ENCODE measurements at places on chromosomes 11 and 22.
A peak's percentile ranks its signal among the peaks of the same experiment; 100 is the strongest.

DNA sequence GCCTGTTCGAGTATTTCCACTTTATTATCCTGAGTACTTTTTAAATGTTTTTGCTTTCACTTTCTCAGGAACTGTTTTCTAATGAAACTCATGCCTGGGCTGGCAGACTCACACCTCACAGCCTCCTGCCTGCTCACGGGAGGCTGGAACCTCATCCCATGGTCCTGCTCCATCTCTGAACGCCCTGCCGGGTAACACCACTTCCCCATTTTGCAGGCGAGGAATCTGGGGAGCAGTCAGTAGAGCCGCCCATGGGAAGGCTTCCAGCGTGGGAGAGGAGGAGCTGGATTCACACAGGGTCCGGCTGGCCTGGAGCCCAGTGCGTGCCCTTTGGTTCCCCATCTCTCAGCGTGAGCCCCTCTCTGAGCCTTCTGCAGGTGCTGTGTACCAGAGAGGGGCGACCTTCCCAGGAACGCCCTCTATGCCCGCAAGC is 53.6 kb downstream of the SCUBE1 start:
- no peak for DNase-seq

- no peak for DNase-seq
Observed at GRCh38 chr11:117914991-117915618, 14.1 kb downstream of the TMPRSS13 start.

DNA sequence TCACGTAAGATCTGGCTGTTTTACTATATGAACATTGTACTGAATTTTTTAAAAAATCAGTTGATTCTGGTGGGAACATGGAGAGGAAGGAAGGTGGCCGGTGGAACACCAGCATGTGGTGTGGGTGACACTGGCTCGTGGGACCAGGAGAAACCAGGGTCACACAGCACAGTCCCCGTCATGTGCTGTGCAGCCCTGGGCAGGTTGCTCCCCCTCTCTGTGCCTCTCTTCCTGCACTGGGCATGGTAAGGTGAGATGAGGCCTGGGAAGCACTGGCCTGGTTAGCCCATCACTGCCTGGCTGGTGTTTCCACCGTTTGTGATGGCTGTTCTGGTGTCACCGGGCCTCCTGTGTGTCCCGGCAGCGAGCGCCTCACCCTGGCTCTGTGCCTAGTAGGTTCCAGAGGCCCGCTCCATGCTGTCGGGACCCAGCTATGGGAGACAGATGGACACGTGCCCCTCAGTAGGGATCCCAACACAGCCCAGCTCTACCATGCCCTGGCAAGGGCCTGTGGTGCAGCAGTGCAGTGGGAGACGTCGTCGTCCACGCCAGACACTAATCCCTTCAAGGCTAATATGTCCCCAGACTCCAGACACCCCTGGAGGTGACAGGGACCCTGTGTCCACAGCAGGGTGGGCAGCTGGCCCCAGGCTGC is 88.2 kb upstream of the LINC01488 start:
- no peak for DNase-seq

DNA sequence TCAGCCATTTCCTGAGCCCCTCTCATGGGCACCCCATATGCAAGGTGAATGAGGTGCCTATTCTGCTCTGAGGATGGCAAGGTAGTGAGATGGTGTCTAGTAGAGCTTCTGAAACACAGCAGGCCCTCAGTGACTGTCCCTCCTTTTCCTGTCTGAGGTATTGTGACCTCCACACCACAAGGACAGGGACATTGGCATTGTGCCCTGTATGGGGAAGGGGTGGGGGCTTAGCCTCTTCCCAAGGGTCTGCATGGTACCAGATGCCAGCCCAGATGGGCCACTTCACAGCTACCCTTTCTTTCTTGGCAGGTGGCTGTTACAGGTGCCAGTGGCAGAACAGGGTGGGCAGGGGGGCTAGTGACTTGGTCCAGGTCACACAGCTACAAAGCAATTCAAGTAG is 78.8 kb downstream of the CABIN1 start:
- no peak for DNase-seq

- no peak for DNase-seq
Observed at GRCh38 chr11:1222491-1223345, at the start of gene MUC5B. Gene MUC5B (plus strand): TSS chr11:1223066. CDS start chr11:1223124, 58 bp downstream.

- DNase-seq = no peak
Observed at GRCh38 chr22:17792854-17793434, 18.7 kb upstream of the BID start.

DNA sequence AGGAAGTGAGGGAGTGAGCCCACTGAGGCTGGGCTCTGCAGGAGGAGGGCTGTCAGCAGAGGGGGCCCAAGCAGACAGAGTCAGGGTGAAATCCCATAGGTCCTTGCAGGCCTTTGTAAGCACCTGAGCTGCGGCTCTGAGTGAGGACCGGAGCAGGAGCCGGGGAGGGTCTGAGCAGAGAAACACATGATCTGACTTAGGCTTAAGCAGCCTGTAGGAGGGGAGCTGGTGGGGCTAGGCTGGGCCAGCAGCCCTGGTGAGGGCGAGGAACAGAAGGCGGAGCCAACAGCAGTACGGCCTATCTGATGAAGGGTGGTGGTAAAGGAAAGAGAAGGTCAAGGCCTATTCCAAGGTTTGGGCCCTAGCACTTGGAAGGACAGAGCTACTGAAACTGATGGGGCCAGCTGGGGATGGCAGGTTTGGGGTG is 26.9 kb upstream of the CBX7 start:
- no peak for DNase-seq

DNA sequence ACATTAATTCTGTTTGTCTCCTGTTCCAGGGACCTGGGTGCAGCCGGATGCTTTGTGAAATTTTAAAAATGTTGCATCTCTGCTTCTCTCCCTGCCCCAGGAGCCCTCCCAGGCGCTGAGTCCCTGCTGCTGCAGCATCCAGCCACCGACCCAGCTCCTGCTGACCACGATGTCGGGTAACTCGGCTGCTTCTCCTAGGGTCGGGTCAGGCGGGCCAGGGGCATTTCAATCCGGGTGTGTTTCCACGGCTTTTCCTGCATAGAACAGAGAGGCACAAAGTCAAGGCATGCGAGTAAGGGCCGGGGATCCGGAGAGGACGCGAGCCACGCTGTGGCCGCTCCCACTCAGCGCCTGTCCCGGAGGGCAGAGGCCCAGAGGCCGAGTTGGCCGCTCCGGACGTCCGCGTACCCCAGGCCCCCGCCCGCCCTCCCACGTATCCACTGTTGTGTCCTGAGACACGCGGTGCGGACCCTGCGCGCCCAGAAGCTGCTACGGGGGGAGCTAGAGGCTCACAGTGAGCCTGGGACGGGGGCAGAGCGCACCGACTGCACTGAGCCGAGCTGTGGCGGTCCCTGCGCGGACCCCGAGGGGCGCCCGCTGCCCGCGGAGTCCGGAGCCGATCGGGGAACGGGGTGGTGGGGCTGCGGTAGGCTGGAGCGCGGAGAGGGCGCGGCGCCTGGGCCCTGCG is at the start of gene POU2AF3:
TSS of gene POU2AF3 (plus strand) at position 134 of the 688 bp plus-strand sequence. CDS start at position 170, 36 bp downstream.
- DNase-seq = no peak

GRCh38 chr11:112539741-112540140 is 279.1 kb upstream of the PLET1 start:
- DNase-seq = no peak

DNA sequence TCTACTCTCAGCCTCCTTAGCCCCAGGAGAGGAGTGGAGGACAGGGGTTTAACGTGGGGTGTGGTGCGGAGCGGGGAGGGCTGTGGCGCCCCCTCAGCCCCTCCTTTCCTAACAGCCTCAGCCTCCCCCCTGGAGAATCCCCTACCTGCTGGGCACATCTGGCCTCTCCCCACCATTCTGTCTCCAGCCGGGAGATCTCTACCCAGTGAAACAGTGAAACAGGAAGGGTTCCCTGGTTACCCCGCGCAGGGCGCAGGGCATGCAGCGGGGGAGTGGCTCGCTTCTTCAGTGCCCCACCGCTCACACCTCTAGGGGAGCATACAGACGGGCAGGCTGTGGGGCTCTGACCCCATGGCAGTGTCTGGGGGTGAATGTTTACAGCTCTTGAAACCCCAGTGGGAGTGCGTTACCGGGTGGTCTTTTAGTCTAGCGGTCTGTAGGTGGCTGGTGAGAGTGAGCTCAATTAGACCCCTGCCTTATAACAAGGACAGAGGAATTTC is 54.7 kb upstream of the CCDC188 start:
- DNase-seq = no peak

DNA sequence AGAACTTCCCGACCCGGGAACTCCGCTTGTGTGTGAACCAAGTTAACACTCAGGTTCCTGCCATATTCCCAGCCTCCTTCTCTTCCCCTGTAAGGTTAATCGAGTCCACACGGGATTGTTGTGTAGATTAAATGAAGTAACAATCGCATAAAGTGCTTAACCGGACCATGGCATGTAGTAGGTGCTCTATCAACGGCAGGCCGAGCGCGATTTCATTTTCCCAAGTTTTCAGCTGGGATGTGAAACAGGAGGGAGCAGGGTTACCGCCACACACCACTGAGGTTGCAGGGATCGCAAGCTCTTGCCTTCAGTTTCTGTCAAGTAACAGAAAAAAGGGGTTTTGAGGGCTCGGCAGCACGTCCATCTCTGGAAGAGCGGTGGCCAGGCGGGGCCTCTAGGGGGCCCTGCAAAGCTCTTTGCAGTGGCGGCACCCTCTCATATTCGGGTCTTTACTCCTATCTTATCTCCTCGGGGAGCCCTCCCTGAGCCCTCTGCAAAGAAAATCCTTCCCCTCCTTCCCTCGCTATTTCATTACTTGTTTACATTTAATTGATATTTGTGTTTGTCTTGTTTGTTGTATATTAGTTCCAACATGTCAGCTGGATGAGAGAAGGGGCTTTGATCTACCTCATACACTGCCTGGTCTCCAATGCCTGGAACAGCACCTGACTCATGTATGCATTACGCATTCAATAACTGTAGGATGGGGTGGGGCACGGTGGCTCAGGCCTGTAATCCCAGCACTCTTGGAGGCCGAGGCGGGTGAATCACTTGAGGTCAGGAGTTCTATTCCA is 816 bp upstream of the PLEKHA7 start:
- DNase-seq = peak; percentile 27

- DNase-seq = no peak
Observed at GRCh38 chr22:29840498-29840897, 2.4 kb upstream of the ASCC2 start.

DNA sequence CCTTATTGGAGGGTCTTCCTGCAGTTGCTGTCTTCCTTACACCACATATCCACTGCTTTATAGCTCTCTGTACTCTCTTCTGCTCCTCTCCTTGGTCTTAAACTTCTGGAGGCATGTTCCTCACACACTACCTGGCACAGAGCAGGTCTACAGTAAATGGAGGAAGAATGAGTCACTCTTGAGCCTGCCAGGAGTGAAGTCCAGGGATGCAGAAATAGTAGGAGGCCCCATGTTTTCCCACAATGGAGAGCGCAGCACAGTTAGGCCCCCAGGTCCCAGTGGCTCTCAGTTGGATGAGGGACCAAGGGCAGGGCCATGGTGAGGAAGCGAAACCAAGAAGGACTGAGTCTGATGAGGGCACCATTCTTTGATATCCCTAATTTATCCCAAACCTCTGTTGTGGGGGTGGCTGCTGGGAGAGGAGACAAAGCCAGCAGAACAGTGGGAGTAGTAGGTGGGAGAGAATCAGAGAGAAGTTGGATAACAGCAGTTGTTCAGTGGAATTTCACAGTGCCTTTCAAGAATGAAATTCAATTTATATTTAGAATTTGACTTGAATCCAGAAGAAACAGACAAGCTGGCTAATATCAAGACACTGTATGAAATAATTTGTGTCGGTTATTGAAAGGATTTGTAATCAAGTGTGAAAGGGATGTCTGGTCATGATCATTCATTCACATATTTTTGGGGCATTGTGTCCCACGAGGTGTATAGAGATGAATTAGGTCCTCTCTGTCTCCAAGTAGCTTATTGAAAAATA is 187.8 kb downstream of the HIPK3 start:
- DNase-seq = no peak

DNA sequence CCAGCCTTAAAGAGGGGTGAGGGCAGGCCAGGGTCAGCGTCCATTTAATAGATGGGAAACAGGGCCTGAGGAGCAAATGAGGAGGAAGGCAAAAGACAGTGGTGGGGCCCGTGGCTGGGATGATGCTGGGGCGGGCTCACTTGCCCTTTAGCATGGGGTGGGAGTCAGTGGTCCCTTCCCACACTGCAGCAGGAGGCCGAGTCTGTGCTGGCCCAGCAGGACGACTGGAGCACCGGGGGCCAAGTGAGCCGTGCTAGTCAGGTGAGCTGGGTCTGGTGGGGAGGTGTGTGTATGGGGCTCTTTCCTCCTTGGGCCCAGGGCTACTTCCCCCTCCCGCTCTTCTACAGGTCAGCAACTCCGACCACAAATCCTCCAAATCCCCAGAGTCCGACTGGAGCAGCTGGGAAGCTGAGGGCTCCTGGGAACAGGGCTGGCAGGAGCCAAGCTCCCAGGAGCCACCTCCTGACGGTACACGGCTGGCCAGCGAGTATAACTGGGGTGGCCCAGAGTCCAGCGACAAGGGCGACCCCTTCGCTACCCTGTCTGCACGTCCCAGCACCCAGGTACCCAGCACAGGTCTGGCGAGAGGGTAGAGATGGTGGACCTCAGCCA is 12.8 kb downstream of the SCYL1 start:
- no peak for DNase-seq

GRCh38 chr11:1467270-1467669 is 19.3 kb downstream of the MOB2 start:
- no peak for DNase-seq

GRCh38 chr11:107232451-107232850 is 214.2 kb upstream of the GUCY1A2 start:
- DNase-seq = no peak

- peak; percentile 87 for DNase-seq
Observed at GRCh38 chr11:118572061-118572980, at the start of gene ARCN1. Gene ARCN1 (plus strand): TSS chr11:118572409. CDS start chr11:118572548, 139 bp downstream.

GRCh38 chr11:76159983-76160661 is 46.2 kb downstream of the WNT11 start:
- DNase-seq = no peak

DNA sequence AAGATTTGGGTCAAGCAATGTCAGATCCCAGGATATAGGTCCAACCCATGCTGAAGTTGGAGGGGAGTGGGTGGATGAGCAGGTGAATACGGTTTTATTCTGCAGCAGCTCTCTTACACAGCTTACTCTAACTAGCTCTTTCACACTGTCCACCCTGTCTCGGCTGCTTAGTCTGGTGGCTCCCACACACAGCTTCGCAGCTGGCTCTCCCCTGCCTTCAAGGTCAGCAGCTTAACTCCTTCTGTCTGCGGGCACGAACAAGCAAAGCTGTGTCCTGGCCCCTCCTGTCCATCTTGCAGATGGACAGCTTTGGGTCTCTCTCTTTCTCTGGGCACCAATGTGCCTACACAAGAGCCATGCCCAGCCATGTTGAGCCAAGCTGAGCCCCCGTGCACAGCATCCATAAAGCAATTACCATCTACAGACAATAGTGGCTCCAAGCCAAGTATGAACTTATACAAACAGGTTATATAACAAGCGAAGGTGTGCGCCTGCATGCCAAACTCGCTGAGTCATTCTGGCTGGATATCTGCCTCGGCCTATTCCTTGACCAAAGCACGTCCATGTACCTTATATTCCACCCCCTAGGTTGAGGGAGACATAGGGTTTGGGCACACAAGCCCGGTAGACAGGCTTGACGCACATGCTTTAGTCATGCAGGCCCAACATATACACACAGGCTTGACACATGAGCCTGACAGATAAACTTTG is 1307.8 kb upstream of the RAG2 start:
- DNase-seq = no peak

Data from CD4-positive, alpha-beta T cell treated with Interleukin-17A for 1 hour (primary cell).